ENCODE measurements at places on chromosomes 4 and X.

DNA sequence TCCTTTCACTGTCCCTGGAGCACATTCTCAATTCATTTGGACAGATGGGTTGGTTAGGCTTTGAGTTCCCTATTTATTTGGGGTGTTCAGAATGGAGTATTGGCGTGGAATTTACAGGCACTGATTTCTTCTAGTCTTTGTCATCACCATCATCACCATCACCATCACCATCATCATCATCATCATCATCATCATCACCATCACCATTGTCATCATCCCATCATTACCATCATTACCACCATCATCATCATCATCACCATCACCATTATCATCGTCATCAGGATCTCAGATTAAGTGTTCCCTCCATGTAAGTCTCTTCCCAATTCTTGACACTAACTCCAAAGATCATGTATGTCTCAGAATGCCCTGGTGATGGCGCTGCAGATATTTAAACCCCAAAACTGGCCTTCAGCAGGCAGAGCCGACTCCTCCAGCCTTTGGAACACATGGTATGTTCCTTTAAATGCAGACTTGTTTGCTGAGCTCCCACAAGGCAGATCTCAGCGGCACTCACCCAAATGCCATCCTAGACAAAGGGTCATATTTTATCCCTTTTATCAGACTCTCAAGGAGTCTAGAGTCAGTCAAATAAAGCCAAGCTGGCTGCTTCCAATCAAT lies 19.8 kb upstream of the FAM9A start:
- DNase-seq, result no peak

GRCh38 chr4:184645904-184646610 lies 3.2 kb downstream of the CASP3 start:
- DNase-seq, result no peak

DNA sequence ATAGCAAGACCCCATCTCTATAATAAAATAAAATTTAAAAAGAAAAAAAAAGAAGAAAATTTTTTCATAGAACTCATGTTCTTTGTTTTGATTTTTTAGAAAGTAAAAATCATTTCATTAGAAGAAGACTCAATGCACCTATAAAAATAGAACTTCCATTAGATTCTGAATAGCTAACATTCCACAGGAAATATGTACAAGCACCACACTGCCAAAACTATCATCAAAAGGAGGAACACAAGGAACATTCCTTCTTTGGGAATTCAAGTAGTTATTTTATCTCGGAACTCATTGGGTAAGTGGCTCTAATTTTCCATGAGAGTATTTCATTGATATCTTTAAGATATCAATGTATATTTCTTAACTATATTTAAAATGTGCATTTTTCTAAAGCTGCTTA lies 157.6 kb downstream of the CAMK2D start:
- DNase-seq, result no peak

GRCh38 chr4:151561551-151562256 lies 152.7 kb downstream of the FHIP1A start:
- DNase-seq, result no peak

- DNase-seq, result no peak
These were observed 42.9 kb downstream of the KIAA0232 start for GRCh38 chr4:6825403-6825802.

GRCh38 chr4:38728631-38729141 lies 54.1 kb downstream of the TLR10 start:
- DNase-seq, result no peak

DNA sequence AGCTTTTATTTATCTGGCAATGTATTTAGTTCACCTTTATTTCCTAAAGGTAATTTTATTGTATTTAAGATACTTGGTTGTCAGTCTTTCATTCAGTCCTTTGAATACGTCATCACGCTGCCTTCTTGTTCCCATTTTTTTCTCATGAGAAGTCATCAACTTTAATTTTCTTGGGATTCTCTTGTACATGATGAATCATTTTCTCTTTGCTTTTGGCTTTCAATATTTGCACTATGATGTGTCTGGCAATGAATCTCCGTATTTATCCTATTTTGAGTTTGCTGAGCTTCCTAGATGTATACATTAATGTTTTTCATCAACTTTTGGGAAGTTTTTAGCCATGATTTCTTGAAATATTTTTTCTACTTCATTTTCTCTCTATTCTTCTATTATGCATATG lies 28.4 kb downstream of the CLDN2 start:
- DNase-seq, result no peak

GRCh38 chrX:40552768-40553167 lies 28.0 kb upstream of the ATP6AP2 start:
- no peak for DNase-seq

GRCh38 chrX:15769300-15769954 lies 20.9 kb upstream of the ZRSR2 start:
- no peak for DNase-seq

DNA sequence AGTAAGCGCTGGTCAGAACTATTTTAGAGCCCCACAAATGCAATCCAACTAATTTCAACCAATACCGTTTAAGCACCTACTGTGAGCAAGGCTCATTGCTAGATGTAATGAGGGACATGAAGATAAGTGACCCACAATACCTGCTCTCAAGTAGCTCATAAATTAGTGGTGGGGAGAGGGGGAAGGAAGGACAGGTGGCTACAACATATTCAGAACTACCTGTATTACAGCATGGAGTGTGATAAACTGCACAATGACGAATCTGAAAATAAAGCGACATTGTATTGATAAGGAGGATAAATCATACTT lies 311.6 kb upstream of the DIAPH2 start:
- no peak for DNase-seq

GRCh38 chr4:22416403-22416802 lies 99.5 kb downstream of the ADGRA3 start:
- no peak for DNase-seq

GRCh38 chr4:107993969-107994368 lies 4.3 kb downstream of the HADH start:
- DNase-seq, result no peak

DNA sequence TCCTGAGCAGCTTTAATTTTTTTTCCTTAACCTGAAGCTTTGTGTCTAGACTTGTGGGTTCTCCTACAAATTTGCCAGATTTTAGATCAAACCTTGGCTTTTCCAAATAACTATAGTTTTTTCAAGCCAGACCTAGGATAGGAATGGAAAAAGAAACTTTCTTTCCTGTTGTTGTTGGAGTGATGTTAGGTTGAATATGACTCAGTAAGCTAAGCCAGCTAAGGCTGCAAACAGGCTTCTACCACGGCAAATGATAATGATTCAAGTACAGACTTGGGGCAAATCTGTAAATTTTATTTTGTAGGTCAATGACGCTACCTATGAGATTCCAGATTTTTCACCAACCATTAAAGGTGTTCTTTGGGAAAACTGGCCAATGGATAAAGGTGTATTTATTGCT lies 45.6 kb downstream of the WDR19 start:
- DNase-seq, result no peak

GRCh38 chrX:2425286-2426071 lies 75.3 kb downstream of the DHRSX start:
- no peak for DNase-seq

DNA sequence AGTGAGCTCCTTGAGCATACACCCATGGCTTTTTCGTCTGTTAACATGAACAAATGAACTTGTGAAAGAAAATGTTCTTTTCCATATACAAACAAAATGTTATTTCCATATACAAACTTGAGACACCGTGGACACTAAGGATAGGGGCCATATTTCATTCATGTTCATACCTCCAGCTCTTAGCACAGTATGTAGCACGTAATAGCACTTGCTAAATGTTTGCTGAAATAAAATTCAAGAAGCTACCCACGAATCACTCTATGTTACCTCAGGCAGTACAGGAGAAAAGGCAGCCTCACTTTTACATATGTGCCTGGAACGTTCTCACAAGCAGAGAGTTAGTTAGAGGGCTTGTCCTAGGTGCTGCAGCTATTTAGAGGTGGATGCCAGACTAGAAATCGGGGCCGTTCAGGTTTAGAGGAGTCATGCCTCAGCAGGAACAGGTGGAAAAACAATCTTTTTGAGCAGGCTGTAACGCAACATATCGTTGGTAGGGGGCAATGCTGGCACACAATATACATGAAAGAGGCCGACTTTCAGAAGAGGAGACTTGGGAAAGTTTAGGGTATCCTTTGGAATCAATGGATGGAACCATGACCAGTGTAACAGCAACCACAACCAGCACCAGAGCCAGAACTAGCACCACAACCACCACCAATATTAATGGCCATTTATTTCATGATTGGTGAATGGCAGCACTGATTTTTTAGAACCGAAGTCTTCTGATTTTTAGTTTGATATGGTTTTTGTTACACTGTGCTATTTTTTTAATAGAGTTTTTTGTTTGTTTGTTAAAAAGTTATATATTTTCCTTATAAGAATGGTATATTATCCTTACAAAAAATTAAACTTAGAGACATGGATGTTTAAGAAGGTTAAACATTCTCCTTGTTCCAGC lies 14.8 kb upstream of the PAQR3 start:
- DNase-seq, result no peak

DNA sequence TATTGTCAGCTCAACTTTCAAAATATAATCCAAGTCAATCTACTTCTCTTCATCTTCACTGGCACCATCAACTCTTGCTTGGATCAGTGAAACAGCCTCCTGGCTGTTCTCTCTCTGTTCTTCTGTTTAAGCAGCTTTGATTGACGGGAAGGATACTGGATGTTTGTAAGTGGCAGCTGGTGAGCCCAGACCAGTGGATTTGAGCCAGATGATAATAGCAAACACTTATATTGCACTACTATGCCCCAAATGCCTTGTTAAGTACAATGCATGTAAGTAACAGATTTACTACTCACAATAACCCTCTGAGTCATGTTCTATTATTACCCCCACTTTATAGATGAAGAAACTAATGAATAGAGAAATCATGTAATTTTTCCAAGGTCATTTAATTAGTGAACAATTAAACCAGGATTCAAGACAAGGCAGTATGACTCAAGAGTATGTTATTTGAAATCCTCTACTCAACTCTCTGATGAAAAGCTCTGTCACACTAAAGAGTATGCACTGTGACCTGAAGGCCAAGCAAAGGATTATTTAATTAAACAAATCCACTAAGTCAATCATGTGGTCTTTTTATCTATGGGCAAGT lies 44.8 kb downstream of the SPANXN3 start:
- DNase-seq, result no peak

- no peak for DNase-seq
These were observed 119.7 kb downstream of the IL1RAPL1 start for GRCh38 chrX:28706964-28707363.

Data from effector CD4-positive, alpha-beta T cell (primary cell).